NCI-H1436 (cell line): ENCODE measurements at places on chromosomes 3 and 15.

- DNase-seq = no peak
Observed at GRCh38 chr15:57592836-57593420, 1.2 kb downstream of the MYZAP start.

DNA sequence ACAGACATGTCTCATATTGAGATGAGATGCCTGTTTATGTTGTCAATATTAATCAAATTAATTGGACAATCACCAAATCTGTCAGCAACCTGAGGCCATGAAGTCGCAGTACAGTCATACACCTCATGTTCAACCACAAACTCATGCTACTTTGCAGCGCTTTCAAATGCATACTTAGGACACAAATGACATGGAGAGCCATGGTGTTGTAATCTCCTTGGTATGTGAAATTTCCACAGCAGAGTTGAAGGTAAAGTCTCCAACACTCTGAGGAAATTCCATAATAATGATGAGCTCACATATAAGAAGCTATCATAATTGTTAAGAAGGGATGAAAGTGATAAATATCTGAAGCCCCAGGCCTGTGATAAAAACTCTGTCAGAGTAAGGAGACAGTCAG, 873.9 kb downstream of the MCTP2 start:
- DNase-seq = no peak

DNA sequence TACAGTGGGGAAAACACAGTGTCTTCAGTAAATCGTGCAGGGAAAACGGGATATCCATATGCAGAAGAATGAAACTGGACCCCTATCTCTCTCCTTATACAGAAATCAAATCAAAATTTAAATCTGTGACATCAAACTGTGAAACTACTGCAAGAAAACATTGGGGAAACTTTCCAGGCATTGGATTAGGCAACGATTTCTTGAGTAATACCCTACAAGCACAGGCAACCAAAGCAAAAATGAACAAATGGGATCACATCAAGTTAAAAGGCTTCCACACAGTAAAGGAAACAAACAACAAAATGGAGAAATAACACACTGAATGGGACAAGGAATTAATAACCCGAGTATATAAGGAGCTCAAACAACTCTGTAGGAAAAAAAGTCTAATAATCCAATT, 165.3 kb downstream of the PLCL2 start:
- no peak for DNase-seq

- no peak for DNase-seq
Observed at GRCh38 chr3:10883478-10884234, 67.6 kb downstream of the SLC6A11 start.

GRCh38 chr15:51223771-51224229, 114.6 kb downstream of the CYP19A1 start:
- no peak for DNase-seq

GRCh38 chr3:14211621-14212020, 33.0 kb downstream of the LSM3 start:
- no peak for DNase-seq
